ENCODE measurements at places on chromosomes 3 and 15.

DNA sequence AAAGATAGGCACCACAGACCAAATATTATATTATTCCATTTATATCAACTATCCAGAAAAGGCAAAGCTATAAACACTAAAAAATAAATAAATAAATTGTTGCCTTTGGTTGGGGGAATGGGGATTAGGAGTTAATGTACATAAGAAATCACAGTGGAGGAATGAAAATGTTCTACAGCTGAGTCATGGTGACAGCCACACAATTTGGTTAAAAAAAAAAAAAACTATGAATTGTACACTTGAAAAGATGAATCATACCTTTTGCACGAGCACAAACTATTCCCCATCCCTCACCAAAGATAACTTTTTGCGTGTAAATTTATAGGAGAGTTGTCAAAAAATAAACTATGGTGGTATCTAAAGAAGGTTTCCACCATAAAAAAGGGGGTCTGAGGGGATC is 103.2 kb downstream of the TBC1D5 start:
- peak; percentile 22 for DNase-seq

- DNase-seq = peak; percentile 67
Observed at GRCh38 chr3:73021301-73021835, 24.8 kb downstream of the PPP4R2 start.

DNA sequence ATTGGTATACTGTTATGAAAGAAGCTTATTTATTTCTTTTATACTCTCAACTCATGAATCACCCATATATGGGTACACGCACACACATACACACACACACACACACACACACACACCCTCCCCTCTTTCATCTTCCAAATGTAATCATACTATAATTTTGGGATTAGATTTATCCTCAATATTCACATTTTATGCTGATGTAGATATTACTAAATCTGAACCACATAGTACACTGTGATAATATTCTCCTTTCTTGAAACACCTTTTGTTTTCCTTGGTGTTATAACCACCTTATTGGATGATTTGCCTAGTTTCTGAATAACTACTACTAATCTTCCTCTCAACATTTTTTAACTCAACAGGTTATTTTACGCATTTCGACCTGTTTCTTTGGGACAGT is 8.1 kb upstream of the GHSR start:
- no peak for DNase-seq

DNA sequence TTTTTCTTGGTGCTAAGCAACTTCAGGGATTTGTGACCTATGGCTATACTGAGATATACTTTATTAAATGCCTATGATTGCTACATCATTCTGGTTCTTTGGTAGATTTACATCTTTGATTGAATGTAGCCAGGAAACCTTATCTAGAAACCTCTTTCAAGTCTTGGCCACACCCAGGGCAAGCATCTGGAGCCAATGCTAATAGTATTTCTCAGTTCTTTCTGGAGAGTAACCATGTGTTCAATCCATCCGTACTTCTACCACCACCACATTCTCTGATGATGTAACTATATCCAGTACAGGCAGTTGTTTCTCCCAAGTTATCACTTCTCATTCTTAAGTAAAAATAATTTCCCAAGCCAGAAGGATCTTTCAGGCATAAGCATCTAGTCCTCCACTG is 69.0 kb downstream of the NME9 start:
- no peak for DNase-seq

- DNase-seq = no peak
Observed at GRCh38 chr3:32595323-32595722, 24.7 kb upstream of the DYNC1LI1 start.

DNA sequence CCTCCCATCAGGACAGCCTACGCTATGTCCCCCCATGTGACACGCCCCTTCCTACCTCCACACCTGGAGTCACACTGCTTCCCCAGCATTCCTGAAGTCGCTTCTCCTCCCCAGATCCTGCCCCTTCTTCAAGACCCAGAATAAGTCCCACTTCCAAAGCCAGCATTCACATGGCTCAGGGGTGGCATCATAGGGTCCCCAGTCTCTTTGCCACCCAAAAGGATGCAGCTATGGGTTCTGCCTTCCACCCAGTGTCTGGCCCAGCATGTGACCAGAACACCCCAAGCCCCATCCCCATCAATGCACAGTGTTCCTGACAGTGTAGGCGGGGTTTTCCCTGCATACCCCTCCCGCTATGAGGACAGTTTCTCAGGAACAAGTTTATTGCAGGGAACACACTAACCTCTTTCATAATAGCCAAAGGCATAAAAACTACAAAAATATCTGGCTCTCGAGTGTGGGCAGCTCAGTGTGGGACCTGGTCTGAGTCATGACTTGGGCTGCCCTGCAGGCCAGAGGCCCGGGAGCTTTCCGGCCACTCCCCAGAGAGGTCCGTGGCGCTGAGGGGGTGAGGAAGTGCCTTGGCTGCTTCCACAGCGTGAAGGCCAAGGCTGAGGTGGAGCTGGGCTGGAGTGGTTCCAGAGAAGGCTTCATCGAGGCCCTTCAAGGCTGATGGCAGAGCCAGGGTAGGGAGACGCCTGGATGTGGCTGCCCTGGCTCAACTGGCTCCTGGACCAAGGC is 5.8 kb downstream of the ISLR start:
- DNase-seq = peak; percentile 73

DNA sequence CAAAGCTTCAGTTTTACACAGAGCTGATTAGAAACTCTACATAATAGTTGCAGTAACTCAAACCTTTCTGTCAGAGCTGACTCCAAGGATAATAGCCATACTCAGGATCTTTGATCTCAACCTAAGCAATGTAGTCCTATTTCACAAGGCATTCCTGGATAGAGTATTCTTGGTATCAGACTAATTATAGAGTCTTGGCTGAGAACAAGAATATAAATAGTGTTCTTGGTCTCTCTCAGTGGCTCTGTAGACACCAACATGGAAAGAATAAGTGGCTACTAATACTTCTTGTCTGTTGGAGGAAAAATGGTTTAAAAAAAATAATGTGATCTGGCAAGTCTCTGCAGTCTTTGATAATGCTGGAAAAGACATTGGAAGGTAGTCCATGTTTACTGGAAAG is 55.7 kb downstream of the RIOX2 start:
- DNase-seq = no peak

GRCh38 chr3:36954452-36955134 is 9.7 kb upstream of the TRANK1 start:
- DNase-seq = peak; percentile 77

GRCh38 chr15:33971811-33972210 is 3.5 kb downstream of the CHRM5 start:
- no peak for DNase-seq

DNA sequence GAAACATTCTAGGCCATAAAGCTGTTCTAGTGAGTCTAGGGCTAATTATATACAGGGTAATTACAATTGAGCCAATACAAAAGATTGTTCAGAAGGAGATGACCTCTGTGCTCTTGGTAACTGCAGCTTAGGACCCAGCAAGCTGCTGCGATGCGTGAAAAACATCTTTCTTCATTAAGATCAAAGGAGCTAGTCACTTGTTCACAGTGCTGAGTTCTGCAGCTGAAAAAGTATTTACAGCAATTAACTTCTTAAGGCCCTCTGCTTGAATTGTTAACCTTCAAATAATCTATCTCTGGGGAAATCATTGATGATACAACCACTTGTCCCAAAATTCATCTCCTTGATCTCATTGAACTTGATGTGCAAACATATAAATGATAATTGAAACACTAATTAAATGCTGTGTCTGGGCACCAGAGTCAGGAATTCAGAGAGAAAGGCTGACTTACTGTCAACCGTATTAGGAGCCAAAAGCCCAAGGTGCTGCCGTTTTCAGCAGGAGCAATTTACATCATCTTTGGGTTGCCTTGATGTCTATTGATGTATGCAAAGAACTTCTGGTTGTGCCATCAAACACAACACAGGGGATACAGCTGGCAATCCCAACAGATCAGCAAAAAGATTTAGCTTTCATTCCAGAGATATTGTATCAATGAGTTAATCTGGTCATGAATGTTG is 213.0 kb downstream of the NECTIN3 start:
- no peak for DNase-seq

DNA sequence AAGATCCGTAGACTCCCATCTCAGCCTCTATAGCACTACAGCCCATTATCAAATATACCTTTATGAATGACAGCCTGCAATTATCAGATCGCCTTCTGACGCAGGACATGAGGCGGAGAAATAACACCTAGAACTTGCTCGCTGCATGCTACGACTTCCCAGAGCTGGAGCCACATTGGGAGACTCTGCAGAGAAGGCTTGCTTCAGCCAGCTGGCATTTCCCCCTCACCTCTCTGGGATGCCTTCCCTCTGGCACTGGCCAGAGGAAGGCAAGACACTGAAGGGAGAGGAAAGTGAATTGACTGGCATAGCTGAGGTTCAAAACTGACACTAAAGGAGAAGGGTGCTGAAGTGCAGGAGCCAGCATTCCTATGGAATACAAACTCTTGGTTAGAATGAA is 131.7 kb downstream of the GABRB3 start:
- DNase-seq = no peak

DNA sequence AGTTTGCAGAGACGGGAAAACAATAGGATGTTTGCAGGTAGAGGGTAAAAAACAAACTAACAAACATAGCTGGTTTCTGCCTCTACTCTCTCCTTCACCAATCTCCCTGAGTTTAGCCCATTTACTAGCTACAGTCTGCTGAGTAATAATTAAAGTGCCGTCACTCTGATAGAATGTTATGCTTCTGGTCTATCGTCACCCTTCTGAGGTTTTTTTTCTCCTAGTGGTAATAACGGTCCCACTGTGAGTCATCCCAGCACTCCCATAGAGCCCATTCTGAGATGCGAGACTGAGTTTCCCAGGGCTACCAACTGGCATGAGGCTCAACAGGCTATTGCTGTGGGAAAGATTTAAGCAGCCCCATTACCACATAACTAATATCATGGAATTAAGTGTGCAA is 56.4 kb downstream of the PLAAT1 start:
- no peak for DNase-seq

DNA sequence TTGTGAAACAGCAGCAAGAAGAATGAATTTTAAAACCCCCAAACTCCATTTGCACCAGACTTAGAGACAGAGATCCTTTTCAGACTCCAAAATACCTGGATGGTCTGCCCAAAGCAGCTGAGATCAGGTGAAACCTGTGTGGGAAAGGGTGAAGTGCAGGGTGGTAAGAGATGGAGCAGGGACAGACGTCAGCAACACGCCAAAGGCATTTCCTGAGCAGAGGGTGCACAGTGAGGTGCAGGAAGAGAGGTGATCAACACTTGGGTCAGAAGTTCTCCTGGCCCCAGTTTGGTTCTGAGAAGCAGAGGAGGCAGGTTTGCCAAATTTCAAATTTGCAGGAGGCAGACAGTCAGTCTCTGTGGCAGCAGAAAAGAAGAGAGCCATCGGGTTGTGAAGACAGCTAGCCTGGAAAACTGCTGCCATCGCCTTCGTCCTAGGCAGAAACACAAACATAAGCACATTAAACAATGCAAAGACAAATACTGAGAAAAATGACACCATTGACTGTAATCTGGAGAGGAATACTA is 9.8 kb downstream of the CCR4 start:
- no peak for DNase-seq

GRCh38 chr15:68820295-68821189 is at the start of gene ANP32A:
Gene ANP32A (minus strand): TSS chr15:68820895. CDS start chr15:68820751, 144 bp downstream.
- peak; percentile 100 for DNase-seq

GRCh38 chr3:141152801-141153678 is 78.6 kb upstream of the PXYLP1 start:
- DNase-seq = no peak

DNA sequence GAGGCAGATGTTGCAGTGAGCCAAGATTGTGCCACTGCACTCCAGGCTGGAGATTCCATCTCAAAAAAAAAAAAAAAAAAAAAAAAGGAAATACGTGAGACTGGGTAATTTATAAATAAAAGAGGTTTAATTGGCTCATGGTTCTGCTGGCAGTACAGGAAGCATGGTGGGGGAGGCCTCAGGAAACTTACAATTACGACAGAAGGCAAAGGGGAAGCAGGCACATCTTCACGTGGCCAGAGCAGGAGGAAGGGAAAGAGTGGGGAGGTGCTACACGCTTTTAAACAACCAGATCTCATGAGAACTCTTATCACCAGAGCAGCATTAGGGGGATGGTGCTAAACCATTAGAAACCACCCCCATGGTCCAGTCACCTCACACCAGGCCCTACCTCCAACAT is 138.2 kb upstream of the IL12A start:
- DNase-seq = peak; percentile 36

DNA sequence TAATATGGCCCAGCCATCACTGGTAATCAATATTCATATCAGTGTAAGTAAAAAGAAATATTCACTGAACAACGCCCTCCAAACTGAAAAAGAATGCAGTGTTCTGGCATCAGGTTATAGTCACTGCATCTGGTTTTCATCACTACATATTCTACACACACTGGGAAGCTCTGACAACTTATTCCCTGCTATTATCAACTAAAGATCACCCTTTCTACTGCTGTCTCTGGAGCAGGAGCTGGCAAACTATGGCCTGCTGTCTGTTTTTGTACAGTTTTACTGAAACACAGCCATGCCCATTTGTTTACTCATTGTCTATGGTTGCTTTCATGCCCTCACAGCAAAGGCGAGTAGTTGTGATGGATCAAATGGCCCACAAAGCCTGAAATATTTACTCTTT is 35.3 kb downstream of the TUBGCP4 start:
- DNase-seq = no peak

- DNase-seq = no peak
Observed at GRCh38 chr15:99970891-99971430, 237.7 kb upstream of the LYSMD4 start.

GRCh38 chr3:95521396-95521795 is 1293.0 kb upstream of the EPHA6 start:
- DNase-seq = no peak

DNA sequence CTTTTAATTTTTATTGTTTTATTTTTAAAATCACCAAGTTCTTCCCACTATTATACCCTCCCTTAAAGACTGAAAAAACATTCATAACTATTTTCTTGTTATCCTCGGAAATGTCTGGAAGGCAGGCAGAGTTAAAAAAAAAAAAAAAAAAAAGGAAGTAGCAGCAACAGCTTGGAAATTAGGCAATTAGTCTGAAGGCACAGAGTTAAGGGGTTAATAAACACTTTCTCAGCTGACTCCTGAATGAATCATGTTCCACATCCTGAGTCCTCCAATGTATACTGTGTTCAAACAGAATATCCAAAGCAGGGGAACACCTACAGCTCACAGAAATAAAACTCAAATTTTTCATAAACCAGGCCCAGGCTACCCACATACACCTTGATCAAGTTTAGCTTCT is 5.8 kb downstream of the HEXA start:
- peak; percentile 83 for DNase-seq

- no peak for DNase-seq
Observed at GRCh38 chr15:92886815-92887214, 13.3 kb upstream of the CHD2 start.

DNA sequence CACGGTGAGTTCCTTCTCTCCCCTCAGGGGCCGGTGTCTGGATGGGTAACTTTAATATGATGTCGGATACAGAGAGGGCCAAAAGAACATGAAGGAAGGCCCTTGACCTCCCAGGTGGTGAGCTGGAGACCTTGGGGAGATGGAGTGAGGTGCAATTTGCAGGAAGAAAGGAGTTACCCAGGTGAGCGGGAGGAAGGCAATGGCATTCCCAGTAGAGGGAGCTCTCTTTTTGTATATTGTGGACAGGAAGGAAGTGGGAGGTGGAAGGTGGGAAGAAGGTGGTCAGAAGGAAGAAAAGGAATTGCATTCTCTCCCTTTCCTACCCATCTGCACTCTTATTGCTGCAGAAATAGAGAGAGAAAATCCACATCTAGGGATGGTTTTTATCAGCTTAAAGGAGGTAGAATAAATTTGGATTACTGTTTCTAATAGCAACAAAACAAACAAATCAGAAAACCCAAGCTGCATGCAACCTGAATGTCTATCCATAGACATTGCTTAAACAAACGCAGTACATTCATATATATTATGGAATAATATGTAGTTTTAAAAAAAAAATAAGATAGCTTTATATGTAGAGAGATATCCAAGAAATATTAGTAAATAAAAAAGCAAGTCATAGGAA is 169.0 kb upstream of the TSC22D2 start:
- DNase-seq = no peak
